CD8-positive, alpha-beta T cell (primary cell): ENCODE measurements at places on chromosomes 11 and 22.

DNA sequence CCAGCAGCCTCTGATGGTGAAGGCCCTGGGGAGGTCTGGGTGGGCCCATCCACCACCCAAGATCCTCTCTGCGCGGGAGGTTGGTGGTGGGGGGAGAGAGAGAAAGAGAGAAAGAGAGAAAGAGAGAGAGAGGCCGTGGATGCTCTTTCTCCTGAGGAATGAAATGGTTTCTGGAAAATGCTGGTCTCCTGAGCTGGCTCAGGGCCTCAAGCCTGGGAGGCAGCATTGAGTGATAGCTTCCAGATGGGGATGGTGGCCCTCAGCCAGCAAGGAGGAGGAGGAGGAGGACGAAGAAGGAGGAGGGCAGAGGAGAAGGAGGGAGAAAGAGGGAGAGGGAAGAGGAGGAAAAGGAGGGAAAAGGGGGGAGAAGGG, 4.6 kb downstream of the TSPAN32 start:
- no peak for DNase-seq

GRCh38 chr11:44226490-44226889, 83.4 kb downstream of the ALX4 start:
- no peak for DNase-seq

DNA sequence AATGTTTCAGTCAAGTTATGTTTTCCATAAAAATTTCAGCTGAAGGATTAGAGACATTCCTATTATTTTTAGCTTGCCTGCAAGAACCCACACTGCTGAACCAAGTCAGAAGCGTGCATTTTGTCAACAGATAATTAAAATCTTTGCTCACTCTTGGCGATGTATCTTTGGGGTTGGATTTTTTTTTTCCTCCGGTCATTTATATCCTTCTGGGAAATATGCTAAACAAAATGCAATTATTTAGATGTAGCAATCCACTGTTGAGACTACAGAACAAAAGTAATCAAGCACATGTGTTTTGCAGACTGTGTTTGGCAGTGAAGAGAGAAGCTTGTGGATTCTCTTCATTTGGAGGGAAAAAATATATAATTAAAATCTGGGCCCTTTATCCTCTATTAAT, 15.3 kb upstream of the NELL1 start:
- DNase-seq, result no peak

GRCh38 chr22:38402204-38402603, 52.8 kb downstream of the KCNJ4 start:
- DNase-seq, result no peak

GRCh38 chr11:122422682-122423081, 232.8 kb upstream of the UBASH3B start:
- DNase-seq, result no peak

DNA sequence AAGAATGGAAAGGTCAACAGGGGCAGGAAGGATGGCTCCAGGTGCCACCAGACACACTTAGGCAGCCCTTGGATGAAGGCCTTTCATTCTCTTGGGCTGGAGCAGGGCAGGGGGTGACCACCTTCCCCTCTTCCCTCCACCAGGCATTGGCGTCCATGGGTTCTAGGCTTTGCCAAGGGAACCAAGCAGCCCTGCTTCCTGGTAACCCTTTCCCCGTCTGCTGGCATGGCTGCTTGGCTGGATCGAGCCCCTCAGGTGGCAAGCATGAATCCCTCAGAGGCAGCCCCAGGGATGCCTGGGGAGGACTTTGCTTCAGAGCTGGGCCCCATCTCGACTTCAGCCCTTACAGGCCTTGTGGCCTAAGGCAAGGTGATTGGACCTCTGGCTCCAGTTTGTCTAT, 185.1 kb upstream of the SYT13 start:
- DNase-seq, result no peak

- no peak for DNase-seq
These were observed 433.6 kb upstream of the DDI1 start for GRCh38 chr11:103602840-103603239.

DNA sequence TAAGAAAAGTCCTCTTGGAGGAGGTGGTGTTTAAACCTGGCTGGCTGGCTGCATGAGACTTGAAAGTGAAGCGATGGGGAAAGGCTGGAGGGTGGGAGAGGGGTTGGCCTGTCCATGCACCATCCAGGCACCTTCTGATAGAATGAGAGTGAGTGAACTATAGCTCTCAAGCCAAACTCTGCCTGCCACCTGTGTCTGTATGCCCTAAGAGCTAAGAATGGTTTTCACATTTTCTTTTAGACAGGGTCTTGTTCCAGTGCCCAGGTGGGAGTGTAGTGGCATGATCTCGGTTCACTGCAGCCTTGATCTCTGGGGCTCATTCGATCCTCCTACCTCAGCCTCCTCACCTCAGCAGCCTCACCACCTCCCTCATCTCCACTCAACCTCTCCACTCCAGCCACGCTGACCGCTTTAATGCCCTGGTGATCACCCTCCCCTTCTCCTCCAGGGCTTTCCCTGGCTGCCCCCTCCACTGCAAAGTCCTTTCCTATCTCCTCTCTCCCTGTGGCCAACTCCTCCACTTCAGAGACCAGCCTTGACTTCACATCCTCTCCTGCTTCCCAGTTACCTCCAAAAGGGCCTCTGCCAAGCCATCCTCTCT, 38.3 kb upstream of the DKK3 start:
- DNase-seq, result peak; percentile 36

GRCh38 chr22:49550141-49550430, 277.6 kb downstream of the BRD1 start:
- DNase-seq, result no peak

DNA sequence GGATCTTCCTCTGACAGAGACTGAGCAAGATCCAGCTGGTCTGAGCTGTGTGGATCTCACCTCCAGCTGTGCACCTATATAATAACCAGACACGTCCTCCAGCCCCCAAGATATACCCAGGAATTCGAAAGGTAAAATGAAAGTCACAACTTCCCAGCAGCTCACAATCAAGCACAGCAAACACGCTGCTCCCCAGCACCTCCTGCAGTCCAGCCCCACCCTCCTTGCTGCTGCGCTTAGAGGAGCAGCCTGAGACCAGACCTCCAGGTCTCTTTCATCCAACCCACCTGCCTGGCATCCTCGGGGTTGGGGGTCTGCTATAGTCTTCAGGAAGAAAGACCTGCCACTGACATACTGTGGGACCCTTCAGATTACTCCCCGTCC, 3.0 kb upstream of the APOL4 start:
- DNase-seq, result no peak

DNA sequence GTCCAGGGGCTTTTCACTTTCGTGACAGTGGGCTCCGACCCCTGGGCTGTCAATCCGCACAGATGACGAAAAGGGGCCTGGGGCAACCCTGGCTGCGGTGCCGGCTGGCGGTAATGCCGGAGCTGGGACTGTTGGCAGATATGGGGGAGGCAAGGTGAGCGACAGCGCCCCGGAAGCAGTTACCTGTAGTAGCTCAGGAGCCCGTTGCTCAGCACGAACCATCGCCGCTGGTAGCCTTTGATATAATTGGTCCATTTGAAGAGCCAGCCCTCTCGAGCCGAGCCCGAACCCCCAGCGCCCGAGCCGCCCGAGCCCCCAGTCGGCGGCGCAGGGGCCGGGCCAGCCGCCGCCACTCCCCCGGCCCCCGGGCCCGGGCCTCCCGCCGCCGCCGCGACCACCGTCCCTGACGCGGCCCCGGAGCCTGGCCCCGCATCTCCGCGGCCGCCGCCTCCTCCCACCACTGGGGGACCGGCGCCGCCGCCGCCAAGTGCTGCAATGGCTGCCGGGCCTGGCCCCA, 396 bp downstream of the OSBP start:
- DNase-seq, result peak; percentile 74

GRCh38 chr11:47308050-47308823, 38.3 kb downstream of the MADD start:
- no peak for DNase-seq

DNA sequence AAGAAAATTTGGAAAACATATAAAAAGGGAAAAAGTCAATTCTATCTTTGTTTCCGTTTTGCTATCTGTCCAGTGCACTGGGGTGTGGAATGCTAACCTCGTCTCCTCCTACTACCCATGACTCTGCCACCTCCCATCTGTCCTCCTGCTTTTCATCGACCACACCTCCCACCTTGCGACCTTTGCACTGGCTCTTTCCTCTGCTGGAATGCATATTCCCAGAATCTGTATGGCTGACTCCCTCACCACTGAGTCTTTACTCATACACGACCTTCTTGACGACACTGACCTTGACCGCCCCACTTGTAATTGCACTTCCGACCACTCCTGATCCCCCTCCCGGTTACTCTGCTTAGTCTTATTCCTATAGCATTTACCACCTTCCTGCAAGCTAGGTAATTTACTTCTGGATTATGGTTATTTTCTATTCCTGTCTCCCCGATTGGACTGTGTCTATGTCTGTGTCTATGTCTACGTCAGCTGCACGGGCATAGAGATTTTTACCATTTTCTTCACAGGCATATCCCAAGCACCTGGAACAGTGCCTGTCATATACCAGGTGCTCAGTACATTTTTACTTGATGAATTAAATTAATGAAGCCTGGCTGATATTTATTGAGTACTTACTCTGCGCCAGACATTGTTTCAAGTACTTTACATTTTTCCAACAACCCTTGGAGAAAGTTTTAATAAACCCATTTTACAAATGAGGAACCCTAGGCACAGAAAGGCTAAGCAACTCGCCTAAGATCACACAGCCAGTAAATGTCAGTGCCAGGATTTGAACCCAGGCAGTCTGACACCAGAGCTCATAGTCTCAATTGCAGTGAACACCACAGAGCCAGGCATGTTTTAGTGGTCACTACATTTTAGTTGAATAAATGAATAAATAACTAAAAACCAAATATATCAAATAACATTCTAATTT, 89.3 kb upstream of the SLC22A12 start:
- no peak for DNase-seq

- no peak for DNase-seq
These were observed 42.7 kb downstream of the WEE1 start for GRCh38 chr11:9616042-9616675.

DNA sequence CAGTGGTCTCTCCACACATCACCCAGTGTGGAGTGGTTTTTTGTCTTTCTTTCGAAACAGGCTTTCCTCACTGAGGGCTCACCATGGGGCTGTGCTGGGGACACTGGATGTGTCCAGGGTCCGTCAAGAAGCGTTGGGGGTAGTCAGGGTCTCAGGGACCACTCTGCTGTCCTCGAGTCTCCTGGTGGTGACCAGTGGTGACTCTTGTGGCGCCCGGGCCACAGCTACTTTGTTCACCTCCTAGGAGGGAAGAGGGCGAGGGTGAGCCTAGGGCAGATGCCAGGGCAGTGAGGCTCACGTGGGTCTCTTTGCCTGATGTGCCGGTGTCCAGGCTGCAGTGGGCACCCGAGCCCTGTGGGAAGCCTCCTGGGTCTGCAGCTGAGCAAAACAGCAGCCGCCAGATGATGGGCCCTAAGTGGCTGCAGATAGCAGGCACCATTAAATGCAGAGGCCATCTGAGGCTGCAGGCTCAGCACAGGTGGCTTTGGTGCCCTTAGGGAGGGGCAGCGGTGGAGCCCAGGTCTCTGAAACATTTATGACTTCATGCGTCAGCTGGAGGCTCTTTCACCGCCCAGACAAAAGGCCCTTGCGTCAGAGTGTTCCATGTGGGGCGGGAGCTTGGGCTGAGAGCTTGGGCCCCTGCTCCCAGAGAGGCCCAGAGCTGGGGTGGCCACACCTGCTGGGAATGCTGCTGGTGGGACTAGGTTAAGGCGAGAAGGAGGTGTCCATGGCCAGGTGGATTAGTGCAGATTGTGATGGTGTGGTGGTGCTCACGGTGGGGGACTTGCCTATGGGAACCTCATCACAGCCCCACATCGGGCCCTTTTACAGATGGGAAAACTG, 29.5 kb downstream of the KCNQ1 start:
- no peak for DNase-seq

GRCh38 chr11:64583296-64584262, 7.4 kb upstream of the SLC22A12 start:
- DNase-seq, result no peak

DNA sequence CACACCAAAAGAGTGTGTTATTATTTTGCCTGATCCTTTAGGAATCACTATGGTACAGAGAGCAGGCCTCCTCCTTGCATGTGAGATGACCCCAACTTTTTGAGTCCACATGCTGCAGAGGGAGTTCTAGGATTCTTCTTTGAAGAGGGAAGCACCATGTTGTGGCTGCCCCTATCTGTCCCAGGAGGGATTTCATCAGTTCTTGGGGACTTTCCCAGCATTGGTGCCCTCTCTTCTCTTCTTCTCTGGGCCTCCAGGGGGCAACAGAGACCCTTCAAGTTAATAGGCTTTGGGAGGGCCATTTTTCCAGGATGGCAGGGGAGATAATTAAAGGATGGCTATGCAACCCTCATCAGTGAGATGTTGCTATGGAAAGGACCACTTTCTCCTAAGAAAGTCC, 3.6 kb downstream of the MMP1 start:
- DNase-seq, result no peak

- no peak for DNase-seq
These were observed 77.5 kb downstream of the AMOTL1 start for GRCh38 chr11:94845622-94846021.

- DNase-seq, result no peak
These were observed 205.4 kb upstream of the SNX19 start for GRCh38 chr11:131121426-131122333.

DNA sequence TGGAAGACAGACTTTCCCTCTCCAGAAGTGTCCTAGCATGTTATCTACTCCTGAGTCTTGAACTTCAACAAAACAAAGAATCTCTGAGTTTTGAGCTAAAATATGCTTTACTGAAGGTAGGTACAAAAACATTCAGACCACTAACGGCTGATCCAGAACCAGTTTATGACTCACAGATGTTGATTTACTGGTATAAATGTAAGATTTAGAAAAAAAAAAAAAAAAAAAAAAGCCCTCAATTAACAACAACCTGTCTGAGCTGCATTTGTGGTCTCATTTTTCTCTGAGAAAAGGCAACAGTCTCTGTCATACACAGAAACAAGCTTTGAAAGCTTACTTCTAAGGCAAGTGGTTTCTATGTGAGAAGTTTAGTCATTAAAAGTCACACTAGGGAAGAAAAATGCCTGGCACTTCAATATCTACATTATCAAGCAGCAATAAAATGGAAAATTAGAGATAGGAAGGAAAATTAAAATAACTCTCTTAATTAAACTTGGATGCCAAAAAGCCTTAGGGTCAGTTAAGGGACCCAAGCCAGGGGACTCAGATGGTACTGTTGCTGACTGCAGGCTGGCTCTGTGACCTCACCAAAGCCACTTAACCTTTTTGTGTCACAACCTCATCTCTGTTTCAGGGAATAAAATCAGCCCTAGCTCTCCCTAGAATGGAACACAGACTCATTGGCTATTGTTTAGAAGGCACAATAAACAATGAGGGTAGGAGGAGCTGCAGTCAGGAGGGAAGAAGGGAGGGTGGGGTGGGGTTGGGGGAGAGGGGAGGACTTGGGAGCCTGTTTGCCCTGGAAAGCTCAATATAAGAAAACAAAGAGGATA, 61.7 kb downstream of the ETS1 start:
- no peak for DNase-seq
